ENCODE measurements at places on chromosomes 6 and 20.

GRCh38 chr6:124148236-124148957, 344.7 kb downstream of the NKAIN2 start:
- DNase-seq = no peak

DNA sequence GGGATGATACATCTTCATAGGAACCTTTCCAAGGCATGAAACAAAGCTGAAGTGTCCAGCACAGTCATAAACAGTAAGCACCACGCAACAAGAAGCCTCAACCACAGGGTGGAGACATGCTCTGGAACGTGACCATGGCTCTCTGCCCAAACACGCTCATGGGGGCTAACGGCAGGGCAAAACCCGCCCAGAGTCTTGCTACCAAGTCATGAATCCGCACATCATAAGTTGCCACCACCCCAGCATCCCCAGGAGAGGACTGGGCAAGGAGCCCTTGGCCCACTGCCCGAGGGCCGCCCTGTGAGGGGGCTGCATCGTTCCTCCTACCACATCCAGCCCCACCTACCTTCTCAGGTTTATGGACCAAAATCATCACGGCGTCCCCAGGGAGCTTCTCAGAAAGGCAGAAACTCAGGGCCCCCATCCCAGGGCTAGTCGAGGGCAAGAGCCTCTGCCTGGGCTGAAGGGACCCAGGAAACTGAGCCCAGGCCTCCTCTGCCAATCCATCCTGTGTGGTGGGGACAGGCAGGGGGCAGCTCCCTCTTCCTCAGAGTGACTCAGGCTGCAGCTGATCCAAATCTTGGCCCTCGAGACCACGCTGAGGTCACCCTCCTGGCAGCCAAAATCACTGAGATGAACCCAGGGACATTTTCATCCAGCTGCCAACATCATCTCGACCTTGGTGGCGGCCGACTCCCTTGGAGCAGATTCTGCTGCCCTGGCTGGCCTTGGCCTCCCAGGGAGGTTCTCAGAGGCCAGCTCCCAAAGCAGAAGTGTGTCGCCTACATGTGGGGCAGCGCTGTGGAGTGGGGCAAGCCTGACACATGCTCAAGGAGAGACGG, 42.6 kb downstream of the BMP7 start:
- DNase-seq = no peak

GRCh38 chr6:162156146-162156545, 571.4 kb downstream of the PRKN start:
- no peak for DNase-seq

- DNase-seq = no peak
Measured at GRCh38 chr6:139577124-139577762, 202.8 kb upstream of the CITED2 start.

DNA sequence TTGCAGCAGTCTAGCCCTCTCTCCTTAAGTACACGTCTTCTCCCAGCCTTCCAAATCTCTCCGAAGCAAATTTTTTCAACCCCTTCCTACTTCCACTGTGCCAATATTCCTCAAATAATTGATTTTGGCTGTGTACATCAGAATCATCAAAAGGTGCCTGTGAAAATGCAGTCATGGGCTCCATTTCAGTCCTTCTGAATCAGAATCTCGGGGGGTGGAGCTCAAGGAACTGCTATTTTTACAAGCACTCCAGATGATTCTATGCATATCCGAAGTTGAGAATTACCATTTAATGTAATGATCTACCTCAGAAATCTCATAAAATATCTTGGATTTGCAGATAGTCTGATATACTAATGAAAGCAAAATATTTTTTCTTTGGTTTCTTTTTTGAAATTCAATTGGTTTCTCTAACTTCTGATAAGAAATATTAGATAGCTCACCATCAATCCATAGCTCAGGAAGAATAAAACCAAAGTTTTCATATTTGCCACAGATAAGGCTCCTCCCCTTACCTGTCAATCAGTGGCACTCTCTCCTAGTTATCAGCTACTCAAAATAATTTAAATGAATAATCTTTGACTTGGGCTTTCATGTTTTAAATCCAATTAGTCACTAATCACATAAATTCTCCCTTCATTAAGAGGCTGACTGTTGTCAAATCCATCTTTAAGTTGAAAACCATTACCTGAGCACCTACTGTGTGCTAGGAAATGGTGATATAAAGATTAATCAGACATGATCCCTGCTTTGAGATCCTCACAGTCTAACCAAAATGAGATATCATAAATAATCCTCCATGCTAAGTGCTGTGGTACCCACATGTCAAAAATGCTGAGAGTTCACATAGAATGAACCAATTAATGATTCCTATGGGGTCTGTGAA, 36.4 kb upstream of the STXBP5 start:
- DNase-seq = no peak

GRCh38 chr6:46022106-46022948, 6.7 kb upstream of the CLIC5 start:
- no peak for DNase-seq

- no peak for DNase-seq
Measured at GRCh38 chr6:1697688-1698351, 88.1 kb downstream of the FOXC1 start.

GRCh38 chr6:88599571-88599970, 363.8 kb downstream of the RNGTT start:
- DNase-seq = no peak

DNA sequence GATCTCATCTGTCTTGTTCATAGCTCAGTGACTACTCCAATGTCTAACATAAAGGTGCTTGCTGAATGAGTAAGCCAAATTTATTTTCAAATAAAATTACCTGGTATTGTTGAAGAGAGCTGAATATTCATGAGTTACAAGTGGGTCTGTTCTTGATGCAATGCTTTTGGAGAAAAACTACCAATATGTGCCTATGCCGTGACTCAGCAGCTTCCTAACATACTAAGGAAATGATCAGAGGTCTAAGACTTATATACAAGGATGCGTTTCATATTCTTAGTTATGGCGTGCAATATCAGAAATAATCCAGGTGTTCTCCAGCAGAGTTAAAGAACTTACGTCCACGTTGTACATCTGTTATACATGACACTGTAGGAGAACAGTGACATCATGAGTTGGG, 5.1 kb downstream of the FAM120B start:
- DNase-seq = no peak

GRCh38 chr6:152122434-152122833, 315.0 kb downstream of the ESR1 start:
- no peak for DNase-seq

GRCh38 chr6:2378046-2378657, 132.7 kb upstream of the GMDS start:
- no peak for DNase-seq

DNA sequence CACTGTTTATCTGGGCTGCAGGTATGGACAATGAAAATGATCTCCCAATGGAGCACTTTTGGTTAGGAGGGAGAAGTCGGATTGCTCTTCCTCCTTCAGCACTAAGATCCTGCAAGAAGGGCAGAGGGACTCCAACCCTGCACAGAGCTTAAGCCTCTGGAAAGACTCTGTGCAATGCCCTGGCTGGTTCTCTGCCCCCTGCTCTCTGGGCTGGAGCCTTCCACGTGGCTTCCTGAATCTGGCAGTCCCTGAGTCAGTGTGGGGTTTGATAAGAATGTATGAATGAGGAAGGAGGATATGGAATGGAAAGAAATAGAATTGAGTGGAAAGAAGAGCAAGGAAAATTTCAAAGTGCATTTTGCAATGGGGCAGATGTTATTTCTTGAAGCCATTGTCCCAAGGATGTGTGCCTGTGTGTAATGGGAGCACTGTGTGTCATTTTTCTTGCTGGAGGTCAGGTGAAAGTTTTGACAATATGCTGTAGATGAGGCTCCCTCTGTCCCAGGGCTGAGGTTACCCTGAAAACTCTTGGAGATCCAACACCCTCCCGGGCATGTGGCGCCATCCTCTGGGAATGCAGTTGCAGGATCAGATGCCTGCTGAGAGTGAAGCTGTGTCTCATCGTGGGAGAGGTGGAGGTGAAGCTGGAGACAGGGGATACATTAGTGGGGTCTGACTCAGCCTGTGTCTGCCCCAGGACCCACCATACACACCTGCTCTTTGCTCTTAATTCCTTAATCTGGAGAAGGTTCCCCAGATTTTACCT, 16.3 kb upstream of the CST9L start:
- no peak for DNase-seq

- DNase-seq = no peak
Measured at GRCh38 chr6:13539572-13539971, 34.8 kb upstream of the SIRT5 start.

DNA sequence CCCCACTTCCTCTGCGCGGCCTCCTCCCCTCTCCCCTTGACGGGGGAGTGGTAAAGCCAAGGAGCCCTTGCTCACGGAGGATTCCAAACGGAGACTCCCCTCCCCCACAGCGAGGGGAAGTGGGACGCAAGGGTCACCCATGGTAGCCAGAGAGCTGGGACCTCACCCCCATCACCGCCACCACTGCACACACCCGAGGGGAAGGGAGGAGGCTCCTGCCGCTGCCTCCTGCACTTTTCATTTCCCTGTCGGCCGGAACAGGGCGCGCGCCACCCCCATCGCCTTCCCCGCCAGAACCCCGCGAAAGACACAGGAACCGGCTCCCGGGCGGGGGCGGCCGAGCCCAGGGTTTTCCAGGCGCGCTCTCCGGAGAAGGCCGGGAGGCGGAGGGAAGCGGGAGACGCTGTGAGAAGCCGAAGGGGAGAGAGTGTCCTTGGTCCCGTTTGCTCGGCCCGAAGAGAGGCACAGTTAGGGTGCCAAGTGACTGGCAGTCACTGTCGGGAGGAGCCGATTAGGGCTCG, 789 bp downstream of the CCND3 start:
- DNase-seq = no peak

GRCh38 chr6:149079911-149080491, 237.5 kb upstream of the TAB2 start:
- no peak for DNase-seq

- DNase-seq = no peak
Measured at GRCh38 chr6:113651920-113652319, 205.2 kb upstream of the MARCKS start.

- no peak for DNase-seq
Measured at GRCh38 chr6:170148709-170149470, 142.0 kb downstream of the DLL1 start.

Measured in vagina (tissue), 2 donors.